ENCODE measurements at places on chromosomes 6 and 20.

DNA sequence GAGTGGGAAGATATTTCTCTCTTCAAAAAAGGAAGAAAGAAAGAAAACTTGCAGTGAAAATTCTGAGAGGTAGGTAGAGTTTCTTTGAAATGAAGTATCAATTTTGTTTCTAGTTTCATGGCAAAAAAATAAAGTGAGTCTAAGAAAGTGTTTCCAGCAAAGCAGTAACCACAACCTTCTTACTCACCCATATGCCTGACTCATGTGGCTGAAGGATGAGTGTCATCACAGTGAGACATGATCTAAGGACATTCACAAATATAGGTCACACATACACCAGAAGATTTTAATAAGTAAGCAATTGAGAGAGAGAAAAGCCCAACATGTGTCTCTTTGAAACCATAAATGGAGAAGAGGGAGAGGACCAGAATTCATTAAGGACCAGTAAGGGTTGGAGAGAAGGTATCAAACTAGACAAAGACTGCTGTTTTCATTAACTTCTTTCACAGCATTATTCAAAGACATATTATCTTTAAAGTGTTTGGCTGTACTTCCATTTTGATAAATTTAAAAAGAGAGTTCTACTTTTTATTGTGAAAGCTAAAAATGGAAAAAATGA lies 169.5 kb downstream of the FRK start:
- DNase-seq, result no peak

DNA sequence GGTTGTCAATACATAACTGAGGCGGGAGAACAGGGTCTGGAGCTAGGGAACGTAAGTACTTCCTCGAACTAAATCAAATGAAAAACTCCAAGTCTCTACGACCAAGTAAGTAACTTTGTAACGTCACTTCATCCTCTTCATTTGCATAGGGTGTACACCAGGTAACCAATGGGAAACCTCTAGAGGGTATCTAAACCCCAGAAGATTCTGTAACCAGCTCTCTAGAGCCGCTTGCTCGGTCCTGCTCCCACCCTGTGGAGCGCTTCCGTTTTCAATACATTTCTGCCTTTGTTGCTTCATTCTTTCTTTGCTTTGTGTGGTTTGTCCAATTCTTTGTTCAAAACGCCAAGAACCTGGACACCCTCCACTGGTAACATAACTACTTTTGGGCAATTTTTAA lies 133.5 kb upstream of the TMEM170B start:
- no peak for DNase-seq

GRCh38 chr6:166608774-166609173 lies 18.3 kb downstream of the RPS6KA2 start:
- DNase-seq, result no peak

GRCh38 chr6:127300411-127300810 lies 33.7 kb downstream of the RNF146 start:
- DNase-seq, result no peak

GRCh38 chr20:45823949-45824835 lies 2.9 kb downstream of the TNNC2 start:
- DNase-seq, result peak; percentile 39

DNA sequence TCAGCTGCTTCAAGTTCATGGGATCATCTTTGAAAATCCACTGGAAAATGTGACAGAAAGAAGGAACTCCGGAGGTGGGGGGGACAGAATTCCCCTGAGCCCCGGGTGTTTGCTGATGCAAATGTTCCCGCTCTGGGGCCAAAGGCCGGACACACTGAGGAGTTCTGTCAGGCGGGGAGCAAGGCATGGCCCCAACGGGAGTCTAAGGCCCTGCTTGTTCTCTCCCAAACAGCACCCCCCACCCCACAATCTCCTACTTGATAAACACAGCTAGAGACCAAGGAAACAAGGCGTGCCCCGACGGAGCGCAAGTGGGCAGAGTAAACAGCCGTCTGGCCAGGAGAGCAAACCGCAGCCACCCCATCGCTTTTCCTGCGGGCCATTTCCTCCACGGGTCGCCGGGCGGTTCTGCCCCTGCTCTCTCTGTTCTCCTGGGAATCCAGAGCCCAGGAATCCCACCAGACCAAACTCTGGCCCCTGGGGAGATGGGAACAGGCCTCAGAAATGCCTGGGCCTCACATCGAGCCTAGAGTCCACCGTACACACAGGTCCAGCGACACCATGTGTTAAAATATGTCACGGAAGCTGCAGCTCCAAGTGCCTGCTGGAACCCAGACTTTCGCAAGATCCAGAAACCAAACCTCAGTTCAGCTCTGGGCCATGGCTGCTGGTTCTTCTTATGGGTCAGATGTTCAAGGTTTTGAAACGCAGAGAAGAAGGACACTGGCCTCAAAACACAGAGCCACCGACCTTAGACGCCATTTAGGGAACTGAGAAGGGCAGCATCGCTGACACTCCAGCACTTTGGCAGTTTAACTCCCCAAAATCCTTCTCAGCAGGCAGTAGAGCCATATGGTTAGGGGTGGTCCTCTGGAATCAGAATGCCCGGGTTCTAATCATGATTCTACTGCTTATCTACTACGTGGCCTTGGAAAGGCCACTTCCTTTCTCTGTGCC lies 104.2 kb downstream of the PREX1 start:
- no peak for DNase-seq

DNA sequence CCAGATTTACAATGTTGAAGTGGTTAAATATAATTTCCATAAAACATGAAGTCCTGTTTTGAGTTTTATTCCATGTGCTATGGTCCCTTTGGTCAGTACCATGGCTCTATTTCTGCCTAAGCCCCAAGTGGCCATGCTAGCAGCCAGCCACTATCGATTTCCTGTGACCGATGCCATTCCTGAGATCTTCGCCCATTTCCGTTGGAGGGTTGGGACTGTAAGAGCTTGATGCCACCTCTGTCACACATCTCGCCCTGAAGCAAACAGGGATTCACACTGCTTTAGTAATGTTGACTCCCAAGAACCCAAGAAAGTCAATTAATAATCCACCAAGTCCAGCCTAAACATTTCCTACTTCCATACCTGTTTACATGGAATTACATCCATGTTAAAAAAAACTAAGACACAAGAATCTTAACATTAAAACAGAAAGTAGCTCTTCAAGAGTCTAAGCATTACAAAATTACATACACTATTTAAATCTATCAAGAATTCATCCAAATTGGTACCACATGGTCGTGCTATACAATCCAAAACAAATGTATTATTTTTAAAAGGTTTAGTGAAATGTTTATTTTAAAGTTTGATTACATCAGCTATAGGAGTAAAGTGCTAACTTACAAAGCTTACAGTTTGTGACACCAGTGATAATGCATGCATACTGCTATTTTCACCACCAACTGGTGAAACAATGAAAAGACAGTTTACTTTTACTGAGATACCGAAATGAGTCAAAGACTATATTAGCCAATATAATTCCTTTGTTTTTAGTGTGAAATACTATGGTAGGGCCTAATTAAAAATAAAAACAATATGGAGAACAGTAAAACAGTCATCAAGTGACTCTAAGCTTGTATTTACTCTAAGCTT lies 2.5 kb downstream of the RBM39 start:
- DNase-seq, result no peak

DNA sequence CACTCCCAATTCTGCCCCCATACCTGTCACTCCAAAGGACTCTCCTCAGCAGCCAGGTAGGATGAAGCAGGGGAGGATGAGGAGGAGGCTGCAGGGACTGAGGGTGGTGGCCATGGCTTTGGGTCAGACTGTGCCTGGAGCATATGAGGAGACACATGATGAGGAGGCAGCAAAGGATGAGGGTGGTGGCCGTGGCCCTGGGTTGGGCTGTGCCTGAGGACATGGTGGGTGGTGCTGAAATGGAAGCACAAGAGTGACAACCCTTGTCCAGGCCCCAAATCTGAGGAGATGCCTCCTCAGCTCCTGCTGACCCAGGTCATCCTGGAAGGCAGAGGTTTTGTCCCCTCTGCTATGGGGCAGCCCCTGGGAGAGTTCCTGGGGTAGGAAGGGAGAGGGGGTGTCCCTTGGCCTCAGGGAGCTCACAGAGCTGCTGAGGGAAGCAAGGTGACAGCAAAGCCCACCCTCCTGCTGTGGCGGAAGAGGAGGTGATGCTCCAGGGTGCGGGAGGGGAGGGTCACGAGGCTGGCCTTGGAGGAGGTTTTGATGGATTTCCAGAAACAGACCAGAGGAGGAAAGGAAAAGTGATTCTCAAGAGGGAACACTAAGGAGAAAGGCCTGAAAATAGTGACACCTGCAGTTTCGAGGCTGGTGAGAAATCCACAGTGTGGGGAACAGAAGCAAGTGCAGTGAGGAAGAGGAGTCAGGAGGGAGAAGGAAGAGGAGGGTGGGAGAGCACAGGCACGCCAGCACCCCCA lies 4.6 kb downstream of the RAET1G start:
- no peak for DNase-seq

- DNase-seq, result no peak
These were observed 13.6 kb downstream of the LRRC73 start for GRCh38 chr6:43496370-43497128.

DNA sequence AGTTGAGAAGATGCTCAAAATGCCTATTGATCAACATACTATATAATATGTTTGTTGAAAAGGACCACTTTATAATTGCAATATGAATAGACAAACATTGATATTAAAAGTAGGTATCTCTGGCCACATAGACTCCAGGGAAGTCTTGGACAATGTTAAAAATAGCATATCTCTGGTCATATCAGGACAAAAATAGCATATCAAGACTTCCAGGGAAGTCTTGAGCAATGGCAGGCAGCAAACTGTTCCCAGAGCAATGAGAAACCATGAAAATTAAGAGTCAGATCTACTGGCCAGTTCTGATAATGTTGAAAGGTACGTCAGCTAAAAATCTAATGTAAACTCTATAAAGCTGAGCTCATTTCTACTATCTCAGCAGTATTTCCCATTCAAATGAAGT lies 1130.3 kb upstream of the CITED2 start:
- no peak for DNase-seq

DNA sequence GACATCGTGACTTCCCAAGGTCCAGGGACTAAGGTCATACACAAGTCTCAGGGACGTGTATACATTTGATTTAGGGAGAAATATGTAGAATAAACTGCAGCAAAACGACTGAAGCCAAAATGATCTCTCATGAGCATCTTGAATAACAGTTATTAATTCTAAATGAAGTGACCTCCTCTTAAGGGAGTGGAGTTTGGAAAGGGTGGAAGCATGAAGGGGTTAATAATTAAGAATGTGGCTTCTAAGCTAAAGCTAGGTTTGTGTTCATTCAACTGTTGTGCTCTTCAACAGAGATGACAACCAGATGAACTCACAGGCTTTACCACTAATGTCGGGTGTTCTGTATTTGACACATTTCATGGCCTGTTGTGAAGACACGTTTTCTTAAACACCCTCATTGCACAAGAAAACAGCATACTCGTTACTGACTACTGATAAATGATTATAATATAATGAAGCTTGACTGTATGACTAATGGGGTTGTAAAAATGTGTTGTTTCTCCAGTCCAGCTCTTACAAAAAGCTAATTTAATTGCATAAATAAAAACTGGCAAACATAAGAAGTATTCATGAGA lies 1.5 kb downstream of the PPP1R14C start:
- DNase-seq, result no peak

- no peak for DNase-seq
These were observed 10.0 kb downstream of the PYGB start for GRCh38 chr20:25257756-25258475.

DNA sequence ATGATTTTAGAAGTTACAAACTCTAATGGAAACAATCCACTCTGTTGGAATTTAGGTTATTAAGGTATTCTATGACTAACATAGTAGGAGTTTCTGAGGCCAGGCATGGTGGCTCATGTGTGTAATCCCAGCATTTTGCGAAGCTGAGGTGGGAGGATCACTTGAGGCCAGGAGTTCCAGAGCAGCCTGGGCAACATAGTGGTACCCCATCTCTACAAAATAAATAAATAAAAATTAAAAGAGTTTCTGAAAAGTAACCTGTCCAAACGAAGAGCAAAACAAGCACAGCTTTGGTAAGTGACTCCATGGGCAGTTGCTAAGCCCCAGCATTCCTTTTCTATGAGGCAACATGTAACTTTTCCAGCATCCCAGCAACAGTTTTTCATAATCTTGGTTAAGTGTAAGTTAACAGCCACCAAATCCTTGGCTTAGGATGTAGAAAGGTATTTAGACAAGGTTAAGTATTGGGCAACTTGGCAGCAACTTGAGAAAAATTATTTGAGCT lies 86.3 kb downstream of the SOX4 start:
- DNase-seq, result no peak

GRCh38 chr6:119834418-119834817 lies 484.9 kb upstream of the MAN1A1 start:
- DNase-seq, result no peak

DNA sequence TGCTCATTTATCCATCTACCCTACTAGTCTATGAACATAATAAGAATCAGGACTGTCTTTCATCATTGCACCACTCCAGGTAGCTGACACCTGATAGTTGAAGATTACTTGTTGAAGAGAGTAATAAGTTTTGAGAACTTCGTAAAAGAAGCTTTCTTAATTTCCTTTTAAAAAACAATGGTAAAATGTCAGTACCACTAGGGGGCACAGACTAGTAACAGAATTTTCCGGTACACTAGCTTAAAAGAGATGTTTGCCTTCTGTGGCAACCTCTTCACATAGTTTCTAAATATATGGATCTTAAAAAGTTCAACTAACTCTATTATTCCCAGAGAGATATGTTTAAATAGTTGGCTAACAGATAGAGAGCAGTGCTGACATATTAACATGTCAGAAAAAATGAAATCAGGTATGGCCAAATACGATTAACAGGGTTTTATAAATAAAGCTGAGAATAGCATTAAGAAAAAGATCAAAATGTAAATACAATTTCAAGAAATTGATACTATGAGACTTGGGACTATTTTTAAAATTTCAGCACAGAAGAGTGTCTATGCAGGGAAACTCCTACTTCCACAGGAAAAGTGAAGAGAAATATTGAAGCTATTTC lies 5.4 kb upstream of the KCNQ5 start:
- no peak for DNase-seq
